Fibroblast of the conjunctiva (primary cell): ENCODE measurements at places on chromosomes 7 and 10.

- DNase-seq: no peak
Measured at GRCh38 chr7:39383136-39383535, 183.1 kb upstream of the YAE1 start.

GRCh38 chr10:60817398-60817805 is 39.1 kb downstream of the CDK1 start:
- DNase-seq: no peak

DNA sequence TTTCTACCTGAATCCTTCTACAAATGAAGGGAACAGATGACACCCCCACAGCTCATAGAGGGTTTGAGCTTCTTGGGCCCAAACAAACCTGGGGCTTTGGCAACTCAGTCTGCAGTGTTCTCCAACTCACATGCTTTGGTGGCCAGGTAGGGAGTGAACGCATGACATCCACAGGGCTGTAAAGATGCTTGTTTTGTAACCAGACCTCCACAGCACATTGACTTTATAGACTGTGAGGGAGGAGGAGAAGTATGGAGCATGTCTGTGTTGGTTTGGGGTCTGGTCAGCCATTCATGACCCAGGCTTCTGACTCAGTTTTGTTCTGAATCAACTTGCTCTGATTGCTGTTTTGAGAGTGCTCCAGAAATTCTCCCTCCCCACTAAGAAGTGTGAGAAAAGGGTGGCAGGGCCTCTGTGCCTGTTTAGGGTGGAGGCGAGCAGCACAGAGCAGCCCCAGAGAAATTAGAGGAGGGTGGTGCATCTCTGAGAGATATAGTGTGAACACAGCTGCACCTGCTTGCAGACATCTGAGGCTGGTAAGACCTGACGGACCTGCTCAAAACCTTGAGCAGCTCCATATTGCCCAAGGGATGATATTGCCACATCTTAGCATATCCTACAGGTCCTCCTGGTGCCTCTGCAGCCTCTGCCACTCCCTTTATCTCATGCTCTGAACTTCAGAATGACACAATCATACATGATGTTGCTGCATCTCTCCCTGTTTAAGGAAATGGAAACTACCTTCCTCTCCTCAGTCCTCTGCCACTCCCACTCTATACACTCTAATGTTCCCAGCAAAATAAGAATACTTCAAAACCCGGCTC is 287.7 kb downstream of the ABCA13 start:
- DNase-seq: no peak

GRCh38 chr7:149886018-149886415 is 12.2 kb downstream of the ATP6V0E2 start:
- no peak for DNase-seq

DNA sequence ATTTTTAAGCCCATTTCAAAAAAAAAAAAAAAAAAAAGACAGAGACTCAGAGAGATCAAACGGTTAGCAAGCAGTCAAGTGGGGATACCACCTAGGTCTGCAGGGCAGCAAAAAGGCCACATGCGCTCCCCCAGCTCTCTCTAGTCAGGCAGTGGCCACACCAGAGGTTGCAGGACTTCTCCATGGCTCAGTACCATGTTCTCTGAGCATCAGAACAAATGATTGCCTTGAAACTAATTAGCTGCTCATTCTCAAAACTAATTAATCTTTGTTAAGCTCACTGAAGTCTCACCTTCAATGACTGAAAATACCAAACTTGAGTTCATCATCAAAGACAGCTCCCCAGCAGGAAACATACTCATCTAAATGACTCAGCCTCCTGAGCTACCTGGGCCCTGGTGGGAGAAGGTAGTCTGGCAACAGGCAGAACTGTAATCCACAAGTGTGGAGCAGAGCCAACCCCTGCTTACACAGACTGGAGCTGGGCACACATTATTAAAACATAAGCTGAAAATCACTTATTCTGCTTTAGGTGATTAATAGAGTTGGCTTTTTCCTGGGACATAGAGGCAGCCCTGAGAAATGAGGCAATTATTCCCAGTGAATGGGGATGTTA is 319.6 kb downstream of the GRID1 start:
- no peak for DNase-seq

GRCh38 chr10:124723826-124724225 is 20.4 kb downstream of the FAM53B start:
- DNase-seq: no peak

- DNase-seq: no peak
Measured at GRCh38 chr7:92982928-92983327, 134.9 kb downstream of the SAMD9 start.

- no peak for DNase-seq
Measured at GRCh38 chr10:43282881-43283280, 16.0 kb upstream of the RASGEF1A start.

GRCh38 chr7:27151931-27152815 is at the start of gene HOXA3:
TSS of gene HOXA3 (minus strand) at chr7:27152583. CDS start at chr7:27110640, 41,943 bp downstream.
- DNase-seq: no peak

DNA sequence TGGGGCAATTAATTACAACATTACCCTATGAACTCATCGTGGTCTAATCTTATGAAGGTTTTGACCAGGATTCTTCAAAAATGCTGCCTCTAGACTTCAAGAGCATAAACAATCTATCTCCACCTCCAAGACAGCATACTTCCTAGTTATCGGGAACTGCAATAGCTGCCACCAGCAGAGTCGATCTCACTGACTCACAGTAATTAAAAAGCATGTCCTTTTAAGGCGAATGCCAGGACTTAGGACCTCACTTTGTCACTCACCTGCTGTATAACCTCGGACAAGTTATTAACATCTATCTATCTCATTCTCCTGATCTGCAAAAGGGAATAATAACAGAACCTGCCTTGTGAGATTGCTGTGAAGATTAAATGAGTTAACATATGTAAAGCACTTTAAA is 666.0 kb upstream of the COBL start:
- DNase-seq: no peak

GRCh38 chr10:34112171-34112782 is 702.8 kb downstream of the PARD3 start:
- no peak for DNase-seq

GRCh38 chr10:122567056-122567660 is 6.6 kb downstream of the DMBT1 start:
- no peak for DNase-seq

DNA sequence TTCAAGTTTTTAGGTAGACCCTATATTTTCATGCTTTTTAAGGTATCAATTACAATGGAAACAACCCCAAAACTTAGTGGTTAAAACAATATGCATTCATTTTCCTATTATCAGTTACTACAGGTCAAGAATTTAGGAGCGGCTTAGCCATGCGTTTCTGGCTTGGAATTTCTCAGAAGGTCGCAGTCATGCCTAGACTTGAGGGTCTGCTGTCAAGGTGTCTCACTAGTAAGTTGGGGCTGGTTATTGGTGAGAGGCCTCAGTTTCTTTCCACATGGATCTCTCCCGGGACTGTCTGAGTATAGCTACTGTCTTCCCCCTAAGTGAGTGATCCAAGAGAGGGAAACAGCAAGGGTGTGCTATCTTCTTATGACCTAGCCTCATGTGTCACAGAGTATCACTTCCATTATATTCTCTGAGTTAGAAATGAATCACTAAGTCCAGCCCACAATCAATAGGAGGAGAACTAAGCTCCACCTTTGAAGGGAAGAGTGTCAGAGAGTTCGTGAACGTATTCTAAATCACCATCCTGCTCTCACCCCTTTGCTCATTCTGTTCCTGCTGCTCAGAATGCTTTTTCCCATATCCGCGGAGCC is 80.5 kb downstream of the RTKN2 start:
- DNase-seq: no peak

DNA sequence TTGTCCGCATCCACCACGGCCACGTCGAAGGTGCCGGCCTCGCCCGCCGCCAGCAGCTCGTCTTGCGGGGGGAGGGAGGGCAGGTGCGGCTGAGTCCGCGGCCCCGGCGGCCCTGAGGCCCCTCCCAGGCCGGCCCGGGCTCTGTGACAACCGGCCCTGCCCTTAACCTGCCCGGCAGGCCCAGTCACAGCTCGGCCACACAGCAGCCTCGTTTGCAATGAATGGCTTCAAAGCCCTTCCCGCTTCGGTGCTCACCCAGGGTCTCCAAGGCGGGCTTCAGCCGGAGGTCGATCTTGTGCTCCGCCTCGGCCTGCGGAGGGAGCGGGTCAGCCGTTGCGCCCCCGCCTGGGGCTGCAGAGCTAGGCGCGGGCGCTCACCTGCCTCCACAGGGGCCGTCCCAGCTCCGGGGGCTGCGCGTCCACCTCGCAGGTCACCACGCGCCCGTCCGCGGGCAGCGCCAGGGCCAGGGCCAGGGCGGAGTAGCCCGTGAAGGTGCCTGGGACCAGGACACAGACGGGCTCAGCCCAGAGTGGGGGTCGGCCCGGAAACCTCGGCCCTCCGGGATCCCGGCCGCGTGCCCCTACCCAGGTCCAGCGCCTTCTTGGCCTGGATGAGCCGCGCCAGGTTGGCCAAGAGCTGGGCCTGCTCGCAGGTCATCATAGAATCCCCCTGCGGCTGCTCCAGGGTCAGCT is 928 bp downstream of the COMTD1 start:
- no peak for DNase-seq

- no peak for DNase-seq
Measured at GRCh38 chr7:12729112-12729511, 41.7 kb downstream of the ARL4A start.

GRCh38 chr10:79068203-79068561 is 584 bp upstream of the ZMIZ1 start:
- no peak for DNase-seq

DNA sequence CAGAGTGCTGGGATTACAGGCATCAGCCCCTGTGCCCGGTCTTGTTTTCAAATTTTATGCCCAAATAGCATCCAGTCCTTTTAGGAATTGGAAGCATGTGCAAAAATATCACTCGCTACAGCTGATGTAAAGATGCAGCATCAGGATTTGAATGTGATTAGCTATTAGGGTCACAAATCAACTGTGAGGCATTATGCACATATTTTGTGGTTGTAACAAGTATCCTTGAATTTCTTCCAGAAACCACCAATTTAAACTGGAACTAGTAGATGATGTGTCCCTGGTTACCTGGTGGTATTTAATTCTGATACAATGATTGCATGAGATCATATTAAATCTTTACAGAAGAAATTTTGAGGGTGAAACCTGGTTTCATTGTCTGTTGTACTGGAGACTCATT is 41.0 kb upstream of the ITGA8 start:
- no peak for DNase-seq

DNA sequence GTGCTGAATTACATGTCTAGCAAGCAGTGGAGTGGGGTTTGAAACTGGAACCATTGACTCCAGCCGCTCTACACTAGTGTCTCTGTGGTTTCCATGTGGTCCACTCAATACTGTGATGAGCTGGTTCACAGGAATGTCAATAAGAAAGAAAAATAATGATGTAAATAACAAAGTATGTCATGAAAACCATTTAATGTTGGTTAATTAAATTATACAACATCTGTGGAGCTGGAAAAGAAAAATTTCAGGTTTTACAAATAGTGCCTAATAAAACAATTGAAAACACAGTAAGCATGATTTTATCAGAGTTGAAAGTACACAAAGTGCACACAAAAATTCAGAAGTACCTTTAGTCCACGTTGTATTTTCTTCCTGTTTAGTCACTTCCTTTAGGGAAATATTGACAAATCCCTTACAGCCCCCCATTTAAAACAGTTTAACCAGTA is 28.7 kb upstream of the NAMPT start:
- peak; percentile 27 for DNase-seq

DNA sequence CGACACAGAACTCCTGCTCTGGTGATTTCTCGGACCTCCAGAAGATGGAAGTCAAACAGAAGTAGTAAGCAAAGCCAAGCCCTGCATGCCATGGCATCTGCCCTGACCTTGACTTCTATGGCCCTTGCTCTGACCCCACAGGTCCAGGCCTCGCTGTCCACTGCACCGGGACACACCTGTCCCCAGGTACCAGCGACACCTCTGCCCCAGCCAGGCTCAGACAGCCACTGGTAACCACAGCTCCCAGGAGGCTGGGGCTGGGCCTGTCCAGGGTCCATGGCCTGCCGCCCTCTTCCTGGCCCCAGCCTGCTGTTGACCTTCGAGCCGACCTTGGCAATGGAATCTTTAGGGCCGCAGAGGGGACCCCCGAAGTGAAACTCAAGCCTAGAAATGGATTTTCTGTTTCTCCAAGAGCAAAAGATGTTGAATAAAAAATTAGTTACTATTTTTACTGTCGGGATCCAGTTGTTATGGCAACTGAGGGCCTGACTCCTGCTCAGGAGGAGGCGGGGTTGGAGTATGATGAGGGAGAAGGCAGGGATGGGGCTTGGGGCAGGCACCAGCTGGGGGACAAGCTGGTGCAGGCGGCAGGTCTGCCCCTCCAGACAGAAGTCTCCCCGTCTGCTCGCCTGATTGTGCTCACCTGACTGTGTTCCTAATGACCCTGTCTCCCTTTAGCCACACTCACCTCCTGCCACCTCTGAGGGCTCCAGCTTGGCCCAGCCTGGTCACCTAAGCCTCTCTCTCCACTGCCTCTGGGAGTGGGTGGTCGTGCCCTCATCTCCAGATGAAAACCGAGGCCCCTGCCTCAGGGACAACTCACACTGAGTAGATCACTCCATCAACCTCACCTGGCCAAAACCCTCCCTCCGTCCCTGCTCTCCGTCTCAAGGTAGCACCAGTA is 4.1 kb upstream of the MMD2 start:
- no peak for DNase-seq

GRCh38 chr7:30899630-30900029 is 12.0 kb upstream of the AQP1 start:
- no peak for DNase-seq

GRCh38 chr10:604716-605631 is 84.5 kb downstream of the DIP2C start:
- no peak for DNase-seq

DNA sequence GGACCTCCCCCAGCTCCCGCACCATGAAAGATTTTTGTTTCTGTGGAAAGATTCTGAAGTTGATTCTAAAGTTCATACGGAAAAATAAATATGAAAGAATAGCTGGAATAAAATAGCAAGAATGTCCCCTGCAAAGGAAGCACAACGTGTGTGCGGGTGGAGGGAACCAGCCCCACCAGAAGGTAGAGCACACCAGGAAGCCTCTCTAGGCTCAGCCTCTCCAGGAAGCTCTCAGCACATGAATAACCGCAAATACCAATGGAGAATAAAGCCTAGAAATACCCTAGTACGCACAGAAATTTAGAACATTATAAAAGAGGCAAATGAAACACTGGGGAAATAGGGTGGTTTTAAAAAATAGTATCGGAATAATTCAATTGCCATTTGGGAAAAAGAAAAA is 24.6 kb upstream of the FAM170B start:
- no peak for DNase-seq

DNA sequence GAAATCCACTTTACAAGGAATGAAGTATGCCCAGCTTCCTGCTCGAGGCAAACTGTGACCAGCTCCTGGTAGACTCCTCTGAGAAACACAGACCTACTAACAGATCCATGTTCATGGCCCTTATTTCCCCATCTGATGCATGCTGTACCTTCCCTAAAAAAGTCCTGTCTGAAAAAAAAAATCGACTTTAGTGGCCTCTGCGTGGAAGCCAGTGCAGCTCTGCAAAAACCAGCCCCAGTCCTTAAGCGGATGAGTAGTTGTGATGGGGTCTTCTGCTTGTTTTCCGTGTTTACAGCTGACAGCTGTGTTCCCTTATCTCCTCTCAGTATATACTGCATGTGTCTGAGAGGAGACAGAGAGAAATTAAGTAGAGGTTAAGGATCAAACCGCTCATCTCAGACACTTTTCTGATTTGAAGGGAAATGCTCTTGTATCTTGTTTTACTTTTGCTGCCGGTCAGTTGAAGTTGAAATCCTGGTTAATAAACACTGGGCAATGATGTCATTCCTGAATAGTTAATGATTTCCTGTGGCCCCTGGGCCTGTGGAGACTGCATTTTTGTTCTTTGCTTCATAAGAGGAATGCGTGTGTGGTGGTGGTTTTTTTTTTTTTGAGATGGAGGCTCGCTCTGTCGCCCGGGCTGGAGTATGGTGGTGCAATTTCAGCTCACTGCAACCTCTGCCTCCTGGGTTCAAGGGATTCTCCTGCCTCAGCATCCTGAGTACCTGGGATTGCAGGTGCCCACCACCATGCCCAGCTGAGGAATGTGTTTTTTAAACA is 67.6 kb downstream of the DOCK1 start:
- DNase-seq: peak; percentile 55
